ENCODE measurements at places on chromosomes 1 and 21. TPM values are rescaled to one million over a fixed set of nuclear protein-coding genes. Genes with fewer than 3 reads are reported as not detected.

GRCh38 chr1:94606471-94606870 is 64.9 kb upstream of the F3 start:
- no peak for DNase-seq

DNA sequence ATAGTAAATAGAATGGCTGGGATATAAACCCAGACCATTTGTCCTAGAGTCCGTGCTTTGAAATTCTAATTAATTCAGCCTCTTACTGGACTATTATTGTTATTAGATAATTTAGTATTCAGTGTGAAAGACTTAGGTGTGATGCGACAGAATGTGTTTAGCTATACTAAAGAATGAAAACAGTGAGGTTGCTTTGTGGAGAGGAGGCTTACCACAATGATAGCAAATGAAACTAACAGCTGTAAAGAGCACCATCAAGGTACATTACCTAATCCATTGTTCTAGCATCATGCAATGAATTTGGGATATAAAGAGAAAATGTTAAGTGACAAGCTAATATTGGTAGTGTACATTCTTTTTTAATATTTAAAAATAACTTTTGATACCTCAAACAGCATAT is 911.1 kb downstream of the KCNT2 start:
- DNase-seq, result no peak

Gene CHI3L1
- total RNA-seq, result 1.0 TPM

Gene SDHB
- 438 TPM for total RNA-seq

GRCh38 chr1:160560806-160561205 is 18.5 kb downstream of the CD84 start:
- no peak for DNase-seq

Gene OR10Z1
- total RNA-seq, result not detected

Gene OPTC
- total RNA-seq, result not detected

- no peak for DNase-seq
Observed at GRCh38 chr1:217921126-217921904, 290.2 kb downstream of the SPATA17 start.

DNA sequence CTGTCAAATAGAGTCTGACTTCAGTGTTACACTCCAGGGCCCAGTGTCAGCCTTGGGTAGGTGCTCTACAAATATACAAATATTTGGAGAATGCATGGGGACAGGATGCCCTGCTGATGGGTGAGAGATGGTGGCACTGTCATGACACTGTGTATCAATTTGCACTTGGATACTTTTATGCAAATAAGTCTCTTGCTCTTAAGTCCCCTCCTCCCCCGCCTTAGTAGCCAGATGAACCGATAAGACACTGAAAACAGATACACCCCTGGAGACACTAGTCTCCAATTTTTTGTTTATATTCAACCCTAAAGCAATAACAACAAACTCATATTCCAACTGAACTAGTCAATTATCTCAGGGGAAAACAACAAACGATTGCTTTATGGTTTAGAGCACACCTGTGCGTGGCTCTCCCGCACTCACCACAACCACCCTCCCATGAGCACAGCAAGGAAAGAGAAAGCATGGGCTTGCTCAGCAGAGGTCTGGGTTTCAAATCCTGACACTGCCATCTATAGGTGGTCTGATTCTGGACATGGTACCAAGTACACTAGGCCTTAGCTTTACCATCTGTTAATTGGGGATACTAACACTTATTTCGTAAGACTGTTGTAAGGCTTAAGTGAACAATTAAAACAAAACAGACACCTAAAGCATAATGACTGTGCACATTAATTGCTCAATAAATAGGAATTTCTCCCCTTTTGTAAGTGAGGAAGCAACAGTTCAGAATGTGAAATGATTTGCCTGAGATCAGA is 50.3 kb downstream of the HIVEP3 start:
- no peak for DNase-seq

GRCh38 chr21:31624961-31625491 is 34.5 kb upstream of the SOD1 start:
- DNase-seq, result no peak

- DNase-seq, result no peak
Observed at GRCh38 chr1:9235096-9235459, 504 bp downstream of the H6PD start.

Measured in left ventricle myocardium superior (tissue), 1 donor.